ENCODE measurements at places on chromosomes 12 and 14. TPM values are rescaled to one million over a fixed set of nuclear protein-coding genes. Genes with fewer than 3 reads are reported as not detected.
A peak's percentile ranks its signal among the peaks of the same experiment; 100 is the strongest.

Gene SLC38A4
- 0.65 TPM for total RNA-seq

Gene CCND2
- total RNA-seq: 170 TPM

Gene ARG2
- total RNA-seq: 4.1 TPM

DNA sequence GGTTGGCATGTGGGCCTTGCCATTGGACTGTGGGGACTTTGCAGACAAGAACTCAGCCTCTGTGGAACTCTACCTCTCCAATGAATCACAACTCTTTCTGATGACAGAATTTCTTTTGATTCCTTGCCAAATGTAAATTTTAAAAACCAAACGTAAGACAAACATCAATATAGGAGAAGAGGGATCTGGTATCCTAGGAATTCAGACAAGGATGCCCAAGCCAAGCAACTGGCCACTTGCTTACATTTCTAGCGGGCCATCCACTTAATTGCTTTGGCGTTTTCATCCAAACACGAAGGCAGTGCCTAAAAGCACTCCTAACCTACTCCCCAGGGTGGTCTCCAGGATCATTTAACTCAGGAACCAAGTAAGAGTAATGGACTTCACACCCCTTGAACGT is 23.4 kb upstream of the RAB35 start:
- DNase-seq: no peak

DNA sequence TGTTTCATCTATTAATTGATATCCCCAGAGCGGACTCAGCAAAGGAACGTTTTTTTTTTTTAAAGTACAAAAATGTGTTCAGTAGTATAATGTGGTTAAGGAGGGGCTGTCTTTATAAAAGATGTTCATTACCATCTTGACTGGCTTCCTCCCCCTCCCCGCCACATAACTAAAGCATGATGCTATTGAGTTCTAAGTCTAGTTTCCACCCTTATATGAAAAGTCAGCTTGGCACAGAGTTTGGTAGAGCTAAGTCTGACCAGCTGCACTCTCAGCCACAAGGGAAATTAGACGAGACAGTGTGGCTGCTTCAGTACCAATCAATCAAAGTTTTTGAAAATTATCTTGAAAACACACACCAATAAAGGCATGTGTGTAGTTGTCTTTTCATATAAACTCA is 1.9 kb upstream of the MYBPC1 start:
- no peak for DNase-seq

GRCh38 chr14:100193417-100194357 is 34.2 kb upstream of the DEGS2 start:
- no peak for DNase-seq

DNA sequence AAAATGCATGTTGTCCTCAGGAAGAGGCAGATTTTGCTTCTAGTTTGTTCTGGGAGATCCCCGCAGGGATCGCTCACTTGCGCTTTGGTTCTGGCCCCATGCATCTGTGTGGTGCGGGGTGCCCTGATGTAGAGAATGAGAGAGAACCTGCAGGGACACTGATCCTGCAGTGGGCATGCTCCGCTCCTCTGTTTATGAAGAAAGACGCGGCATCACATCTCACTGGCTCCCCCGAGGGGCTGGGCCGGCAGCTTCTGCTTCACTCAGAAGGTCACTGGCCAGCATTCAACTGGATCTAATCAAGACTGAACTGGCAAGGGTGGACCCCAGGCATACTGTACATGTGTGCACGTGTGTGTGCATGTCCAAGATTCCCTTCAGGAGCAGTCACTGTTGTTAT is 164.2 kb downstream of the CALM1 start:
- peak; percentile 24 for DNase-seq

Gene CHGA
- not detected for total RNA-seq

Gene KRT3
- total RNA-seq: not detected

- no peak for DNase-seq
These were observed 23.9 kb downstream of the GNG2 start for GRCh38 chr14:51884086-51884927.

GRCh38 chr14:58961045-58961731 is 227.3 kb upstream of the DAAM1 start:
- DNase-seq: no peak

GRCh38 chr14:94787092-94787491 is 17.2 kb upstream of the GSC start:
- no peak for DNase-seq

Gene PRR4
- total RNA-seq: 4.8 TPM

GRCh38 chr12:2264651-2265232 is 212.0 kb downstream of the CACNA1C start:
- no peak for DNase-seq

Gene LMNTD1
- total RNA-seq: not detected

Gene RHOJ
- total RNA-seq: 56.6 TPM

DNA sequence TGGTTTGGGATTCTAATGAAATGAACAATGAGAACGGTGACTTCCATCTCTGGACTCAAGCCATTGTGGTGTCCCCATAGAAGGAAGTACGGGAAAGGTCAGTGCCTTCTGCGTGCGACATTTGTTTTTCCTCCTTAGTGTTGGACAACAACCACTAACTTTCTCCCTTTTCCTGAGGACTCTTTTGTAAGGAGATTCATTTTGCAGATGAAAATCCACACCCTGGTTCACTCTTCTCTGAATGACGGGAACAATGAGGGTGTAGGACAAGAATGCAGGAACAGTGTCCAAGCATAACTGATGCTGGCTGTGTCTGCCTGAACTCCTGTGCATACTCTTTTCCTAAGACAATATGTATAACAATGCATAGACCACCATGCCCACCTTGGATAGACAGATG is 176.4 kb downstream of the STXBP6 start:
- no peak for DNase-seq

Gene ANKRD33
- total RNA-seq: 0.54 TPM

DNA sequence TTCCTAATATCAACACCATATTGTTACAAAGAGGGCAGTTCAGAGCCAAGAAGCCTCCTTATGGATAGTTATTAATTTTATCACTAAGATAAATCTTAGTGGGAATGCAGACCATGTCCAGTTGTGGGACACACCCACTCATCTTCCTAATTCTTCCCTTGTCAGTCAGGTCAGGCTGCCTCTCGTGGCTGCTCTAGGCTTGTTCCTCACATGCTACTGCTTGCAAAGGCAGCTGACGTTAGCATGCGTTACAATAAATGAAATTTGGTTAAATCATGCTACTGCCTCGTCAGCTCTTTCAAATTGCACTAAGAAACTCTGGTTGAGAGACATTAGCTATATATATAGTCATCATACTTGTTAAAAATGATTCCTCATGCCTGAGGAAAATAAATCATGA is 108.4 kb downstream of the CAND1 start:
- DNase-seq: no peak

DNA sequence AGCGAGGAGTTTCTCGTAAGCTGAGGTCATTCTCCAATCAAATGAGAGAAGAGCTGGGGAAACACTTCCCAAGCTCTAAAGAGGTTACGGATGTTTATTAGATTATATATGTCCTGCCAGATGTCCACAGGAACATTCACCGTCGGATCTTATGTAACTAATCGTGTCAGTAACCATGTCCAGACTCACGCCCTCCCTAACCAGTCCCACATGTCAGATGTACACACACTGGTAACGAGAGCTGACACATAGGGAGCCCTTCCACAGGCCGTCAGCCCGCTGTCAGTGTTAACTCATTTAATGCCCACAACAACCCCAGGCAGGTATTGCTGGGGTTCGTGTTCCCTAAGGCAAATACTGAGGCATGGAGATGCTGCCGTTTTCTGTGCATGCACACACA is 223.7 kb upstream of the RTL1 start:
- DNase-seq: no peak

Gene KLRF1
- total RNA-seq: 0.36 TPM

Gene RNASE7
- not detected for total RNA-seq

DNA sequence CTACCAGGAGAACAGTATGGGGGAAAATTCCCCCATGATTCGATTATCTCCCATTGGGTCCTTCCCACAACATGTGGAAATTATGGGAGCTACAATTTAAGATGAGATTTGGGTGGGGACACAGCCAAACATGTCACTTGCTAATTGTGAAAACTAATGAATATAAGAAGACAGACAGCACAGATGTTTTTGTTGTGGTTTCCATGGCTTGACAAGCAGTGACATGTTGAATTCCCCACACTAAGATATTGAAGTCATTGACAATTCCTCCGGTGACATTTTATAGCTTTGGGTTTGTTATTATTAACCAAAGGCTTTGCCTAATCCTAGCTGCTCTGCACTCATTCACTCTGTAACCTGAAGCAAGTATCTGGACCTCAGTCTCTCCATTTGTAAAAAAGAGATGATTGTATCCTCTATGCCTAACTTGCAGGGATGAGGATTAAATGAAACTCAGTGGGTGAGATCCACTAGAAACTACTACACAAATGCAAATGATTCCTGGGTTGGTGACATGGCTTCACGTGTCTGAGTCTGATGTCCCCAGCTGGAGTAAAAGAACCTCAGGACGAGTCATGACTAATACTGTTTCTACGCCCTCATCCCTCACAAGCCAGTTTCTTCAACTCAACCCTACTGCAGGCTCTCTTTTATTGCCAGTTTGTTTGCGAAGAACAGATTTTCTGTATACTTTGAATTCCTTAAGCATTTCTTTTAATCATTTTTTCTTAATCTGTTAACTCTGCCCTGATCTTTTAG is 71.6 kb downstream of the ASCL1 start:
- DNase-seq: no peak

- DNase-seq: no peak
These were observed 2.2 kb downstream of the TMEM132C start for GRCh38 chr12:128269181-128269591.

Gene NEUROD4
- not detected for total RNA-seq

DNA sequence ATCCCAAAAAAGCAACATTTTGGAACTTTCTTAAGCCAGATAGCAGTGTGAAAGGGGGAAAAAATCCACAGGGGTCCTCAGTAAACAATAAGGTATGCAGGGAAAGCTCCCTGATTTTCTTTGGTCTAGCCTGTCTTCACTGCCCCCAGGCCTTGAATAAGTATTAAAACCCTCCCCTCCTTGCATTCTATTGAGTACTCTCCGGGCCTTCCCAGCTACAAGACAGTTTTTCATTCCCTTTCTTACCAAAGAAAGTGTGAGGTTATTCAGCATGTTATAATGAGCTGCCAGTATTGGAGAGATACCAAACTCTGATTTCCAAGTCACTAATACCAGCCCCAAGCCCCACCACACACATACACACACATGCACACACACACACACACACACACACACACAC is 59.8 kb upstream of the KIF21A start:
- no peak for DNase-seq

DNA sequence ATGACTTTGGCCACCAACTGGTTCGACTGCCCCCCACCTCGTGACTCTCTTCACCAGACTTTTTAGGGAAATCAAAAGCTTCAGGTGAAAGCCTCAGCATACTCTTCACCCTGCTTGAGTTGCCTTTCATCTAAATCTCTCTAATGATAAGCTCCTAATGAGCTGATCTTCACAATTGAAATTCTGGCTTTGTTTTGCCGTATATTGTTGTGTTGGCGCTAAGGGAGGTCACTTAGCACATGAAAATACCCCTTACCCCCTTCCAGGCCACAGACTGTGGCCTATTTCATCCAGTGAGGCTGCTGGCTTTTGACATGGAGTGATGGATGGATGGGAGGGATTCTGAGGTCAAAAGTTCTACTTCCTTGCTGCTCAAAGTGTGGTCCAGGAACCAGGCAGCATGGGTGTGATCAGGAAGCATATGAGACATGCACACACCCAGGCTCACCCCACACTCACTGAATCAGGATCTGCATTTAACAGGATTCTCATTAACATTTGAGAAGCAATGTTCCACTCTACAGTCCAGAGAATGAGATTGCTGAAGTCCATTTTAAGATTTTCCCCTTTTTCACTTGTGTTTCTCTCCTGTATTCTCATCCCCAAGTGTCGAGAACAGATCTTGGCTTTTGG is 131.4 kb downstream of the DACT1 start:
- DNase-seq: no peak

DNA sequence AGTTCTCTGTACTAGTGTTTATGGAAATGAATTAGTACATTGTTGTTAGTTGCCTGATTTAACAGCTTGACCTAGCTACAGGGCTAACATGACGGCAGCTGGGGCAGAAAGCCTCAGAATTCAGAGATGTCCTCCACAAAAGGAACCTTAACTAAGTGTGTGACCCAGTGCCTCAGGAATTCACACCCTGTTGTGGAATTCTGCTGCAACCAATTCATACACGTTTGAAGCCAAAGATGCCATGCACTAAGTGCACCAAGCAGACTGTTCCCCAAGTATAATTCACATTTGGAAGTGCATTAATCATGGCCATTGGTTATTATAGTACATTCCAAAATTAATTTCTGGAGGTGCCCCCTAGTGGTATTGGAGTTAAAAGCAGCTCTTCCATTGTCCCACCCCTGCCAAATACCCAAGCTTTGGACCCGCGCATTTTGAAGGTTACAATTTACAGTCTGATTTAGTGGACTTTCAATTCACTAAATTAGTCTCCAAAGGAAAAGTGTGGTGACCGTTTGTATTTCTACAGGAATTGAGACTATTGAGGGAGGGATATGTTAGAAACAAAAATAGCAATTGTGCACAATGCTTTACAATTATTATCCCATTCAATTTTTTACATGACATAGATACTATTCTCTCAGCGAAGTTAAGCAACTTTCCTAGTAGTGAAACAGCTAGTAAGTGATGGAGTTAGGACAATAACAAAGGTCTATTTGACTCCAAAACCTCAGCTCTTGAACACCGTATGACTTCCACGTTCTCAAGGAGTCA is 85.9 kb downstream of the PAX9 start:
- no peak for DNase-seq

Gene SNAPC1
- 7.0 TPM for total RNA-seq

DNA sequence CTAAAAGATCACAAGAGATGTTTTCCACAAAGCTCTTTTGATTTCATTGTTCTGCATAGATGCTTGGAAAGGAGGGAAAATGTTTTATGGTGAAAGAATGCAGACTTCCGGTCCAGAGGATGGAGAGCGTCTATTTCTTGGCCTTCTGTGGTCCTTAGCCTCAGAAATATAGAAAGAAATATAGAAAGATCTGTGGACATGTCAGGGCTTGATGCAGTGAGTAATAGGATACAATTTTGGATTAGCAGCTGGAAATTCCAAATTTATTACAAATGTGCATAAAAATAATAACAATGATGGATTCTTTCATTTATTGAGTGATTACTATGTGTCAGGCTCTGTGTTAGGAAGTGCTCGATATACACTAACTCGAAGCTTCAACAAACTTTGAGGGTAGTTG is 20.2 kb downstream of the AKAP6 start:
- DNase-seq: no peak

Gene GLIPR1L2
- 1.9 TPM for total RNA-seq

GRCh38 chr14:85178864-85179263 is 351.1 kb upstream of the FLRT2 start:
- no peak for DNase-seq

- DNase-seq: no peak
These were observed 74.0 kb downstream of the TSPAN9 start for GRCh38 chr12:3150931-3151835.

- no peak for DNase-seq
These were observed 53.0 kb upstream of the KITLG start for GRCh38 chr12:88633312-88633711.

GRCh38 chr14:105413544-105413886 is 6.1 kb upstream of the MTA1 start:
- no peak for DNase-seq

- DNase-seq: no peak
These were observed 701 bp downstream of the SPRING1 start for GRCh38 chr12:116736962-116737773.

Gene WIF1
- total RNA-seq: not detected

- DNase-seq: no peak
These were observed 483.7 kb downstream of the FLRT2 start for GRCh38 chr14:86013641-86014040.

- no peak for DNase-seq
These were observed 22.8 kb upstream of the OASL start for GRCh38 chr12:121061831-121062230.
